ENCODE measurements at places on chromosomes 4 and X.

DNA sequence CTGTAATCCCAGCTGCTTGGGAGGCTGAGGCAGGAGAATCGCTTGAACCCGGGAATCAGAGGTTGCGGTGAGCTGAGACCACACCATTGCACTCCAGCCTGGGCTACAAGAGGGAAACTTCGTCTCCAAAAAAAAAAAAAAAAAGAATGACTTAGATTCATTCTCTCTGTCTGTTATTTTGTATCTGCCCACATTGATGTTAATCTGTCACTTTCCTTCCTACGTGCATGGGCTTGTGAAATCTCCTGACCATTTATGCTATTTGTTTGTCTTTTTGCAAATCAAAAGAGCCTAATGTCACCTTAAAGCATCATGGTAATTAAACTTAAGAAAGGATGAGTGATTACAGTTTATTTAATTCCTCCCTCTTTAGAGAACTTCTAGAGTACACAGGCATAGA, 27.4 kb downstream of the GAB1 start:
- no peak for DNase-seq

DNA sequence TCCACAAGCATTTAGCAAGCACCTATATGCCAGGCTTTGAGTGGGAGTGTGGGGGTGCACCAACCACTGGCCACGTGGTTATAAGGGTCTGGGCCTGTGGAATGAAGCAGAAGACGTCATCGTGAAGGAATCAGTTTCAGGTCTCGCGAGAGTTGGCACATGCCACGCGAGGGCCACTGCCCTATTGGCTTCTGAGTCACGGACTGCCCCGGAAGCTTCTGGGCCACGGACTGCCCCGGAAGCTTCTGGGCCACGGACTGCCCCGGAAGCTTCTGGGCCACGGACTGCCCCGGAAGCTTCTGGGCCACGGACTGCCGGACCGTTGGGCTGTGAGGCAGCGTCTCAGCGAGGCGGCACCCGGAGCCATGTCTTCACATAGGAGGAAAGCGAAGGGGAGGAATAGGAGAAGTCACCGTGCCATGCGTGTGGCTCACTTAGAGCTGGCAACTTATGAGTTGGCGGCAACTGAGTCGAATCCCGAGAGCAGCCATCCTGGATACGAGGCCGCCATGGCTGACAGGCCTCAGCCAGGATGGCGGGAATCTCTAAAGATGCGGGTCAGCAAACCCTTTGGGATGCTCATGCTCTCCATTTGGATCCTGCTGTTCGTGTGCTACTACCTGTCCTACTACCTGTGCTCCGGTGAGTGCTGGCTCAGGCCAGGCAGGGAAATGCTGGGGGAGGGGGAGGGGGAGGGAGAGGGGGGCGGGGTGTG, at the start of gene FMR1NB:
Gene FMR1NB, plus strand, starts transcription at position 300 of the 715 bp plus-strand sequence. Its CDS starts 66 bp downstream, at position 366.
- no peak for DNase-seq

- no peak for DNase-seq
Observed at GRCh38 chrX:38563030-38563429, 1.7 kb downstream of the TSPAN7 start.

GRCh38 chr4:11439836-11440235, 11.1 kb upstream of the HS3ST1 start:
- DNase-seq, result no peak

- no peak for DNase-seq
Observed at GRCh38 chr4:7183161-7183560, 9.2 kb upstream of the SORCS2 start.

- DNase-seq, result no peak
Observed at GRCh38 chr4:121737846-121738554, 27.0 kb downstream of the SMIM43 start.

GRCh38 chr4:126799416-126799815, 833.3 kb upstream of the INTU start:
- DNase-seq, result no peak

- DNase-seq, result no peak
Observed at GRCh38 chrX:148416142-148416541, 84.3 kb upstream of the AFF2 start.

DNA sequence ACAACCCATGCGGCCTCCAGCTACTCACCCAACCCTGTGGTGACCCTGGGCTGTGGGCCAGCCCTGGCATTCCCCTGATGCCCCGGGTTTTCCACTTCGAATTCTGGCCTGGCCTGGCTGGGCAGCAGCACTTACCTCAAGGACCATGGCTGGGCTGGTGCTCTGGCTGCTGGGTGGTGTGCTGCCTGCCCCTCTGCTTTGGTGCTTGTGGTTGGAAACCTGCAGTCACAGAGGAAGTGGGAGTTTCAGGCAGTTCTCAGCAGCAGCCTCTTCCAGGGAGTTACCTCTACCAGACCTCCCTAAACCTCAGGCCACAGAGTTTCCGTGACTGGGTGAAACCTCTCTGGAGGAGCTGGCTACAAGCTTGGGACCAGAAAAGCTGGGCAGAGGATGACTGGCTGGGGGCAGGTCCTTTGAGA, at the start of gene CXCR3:
Gene CXCR3, minus strand, starts transcription at position 209 of the 419 bp plus-strand sequence. Its CDS starts 62 bp downstream, at position 147.
- DNase-seq, result no peak

DNA sequence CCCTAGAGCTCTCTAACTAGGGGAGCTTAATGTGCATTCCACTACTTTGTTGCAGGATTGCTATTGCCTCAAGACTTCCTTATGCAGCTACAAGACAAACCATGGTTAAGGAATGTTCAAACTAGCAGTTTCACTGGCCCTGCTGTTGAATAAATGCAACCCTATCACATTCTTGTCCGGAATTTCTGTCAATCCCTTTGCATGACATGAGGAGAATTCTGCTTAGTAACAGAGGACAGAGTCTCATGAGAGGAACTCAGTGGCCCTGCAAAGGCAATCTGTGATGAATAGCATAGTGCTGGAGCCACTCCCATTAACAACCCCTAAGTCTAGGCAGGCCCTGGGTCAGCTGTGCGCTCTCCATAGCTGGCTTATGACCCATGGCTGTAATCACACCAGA, 30.7 kb upstream of the SGMS2 start:
- DNase-seq, result no peak

- no peak for DNase-seq
Observed at GRCh38 chr4:179762840-179763239, 2320.6 kb upstream of the AGA start.

GRCh38 chr4:8092282-8092681, 66.3 kb downstream of the ABLIM2 start:
- DNase-seq, result no peak

- no peak for DNase-seq
Observed at GRCh38 chrX:150268839-150269355, 94.2 kb upstream of the MAMLD1 start.

DNA sequence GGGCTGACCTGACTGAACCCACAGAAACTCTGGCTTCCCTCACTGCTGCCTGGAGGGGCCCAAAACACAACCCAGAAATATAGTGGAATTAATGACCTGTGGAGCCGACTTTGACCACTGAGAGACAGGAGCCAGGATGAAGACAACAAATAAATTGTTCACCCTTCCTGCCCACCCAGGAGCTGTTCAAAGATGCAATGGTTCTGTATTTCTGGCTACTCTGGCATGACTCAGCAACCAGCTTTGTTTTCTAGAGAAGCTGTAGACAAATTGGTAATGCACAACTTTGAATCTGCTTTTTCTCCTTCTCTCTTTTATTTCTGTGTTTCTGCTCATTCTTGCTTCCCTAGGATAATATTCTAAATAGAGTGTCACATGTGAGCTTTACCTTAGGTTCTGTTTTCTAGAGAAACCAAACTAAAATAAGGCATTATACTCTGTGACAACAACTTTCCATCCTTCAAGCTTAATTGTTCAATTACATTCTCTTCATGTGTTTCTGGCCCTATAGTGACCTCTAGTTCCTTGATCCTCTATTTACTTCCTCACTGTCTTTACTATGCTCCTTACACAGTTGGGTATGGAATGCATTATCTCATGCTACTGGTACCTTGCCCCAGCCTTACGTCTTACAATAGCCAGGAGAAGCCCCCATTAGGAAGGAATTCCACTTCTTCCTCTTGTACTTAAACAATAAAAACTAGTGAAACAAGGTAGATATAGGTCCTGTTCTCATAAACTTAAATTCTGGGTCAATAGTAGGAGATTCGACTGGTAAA, 6.5 kb upstream of the PRKG2 start:
- no peak for DNase-seq

DNA sequence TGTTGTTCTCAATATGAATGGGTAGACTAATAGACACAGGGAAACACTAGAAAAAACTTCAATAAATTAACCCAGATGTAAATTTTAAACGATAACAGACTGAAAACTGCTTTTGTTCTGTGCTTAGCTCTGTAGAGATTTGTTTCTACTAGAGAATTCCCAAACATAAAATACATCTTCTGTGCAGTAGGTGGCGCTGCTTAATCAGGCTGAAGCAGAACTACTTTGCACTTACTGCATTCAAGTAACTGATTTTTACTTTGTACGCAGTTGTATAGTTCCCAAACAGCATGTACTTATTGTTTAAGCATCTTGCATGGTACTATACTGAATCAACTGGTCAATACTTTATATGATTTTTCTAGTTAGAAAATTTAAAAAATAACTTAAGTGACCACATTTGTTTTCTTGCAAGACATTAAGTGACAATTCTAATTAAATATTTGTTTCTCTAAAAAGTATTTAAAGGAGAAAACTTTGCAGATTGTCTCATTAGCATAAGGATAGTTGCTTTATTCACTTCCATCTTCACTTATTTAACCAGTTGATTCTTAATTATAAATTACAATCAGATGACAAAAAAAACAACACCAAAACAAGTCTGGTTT, 490.6 kb downstream of the IL15 start:
- DNase-seq, result no peak

- DNase-seq, result no peak
Observed at GRCh38 chrX:68443155-68443868, 10.0 kb upstream of the OPHN1 start.

DNA sequence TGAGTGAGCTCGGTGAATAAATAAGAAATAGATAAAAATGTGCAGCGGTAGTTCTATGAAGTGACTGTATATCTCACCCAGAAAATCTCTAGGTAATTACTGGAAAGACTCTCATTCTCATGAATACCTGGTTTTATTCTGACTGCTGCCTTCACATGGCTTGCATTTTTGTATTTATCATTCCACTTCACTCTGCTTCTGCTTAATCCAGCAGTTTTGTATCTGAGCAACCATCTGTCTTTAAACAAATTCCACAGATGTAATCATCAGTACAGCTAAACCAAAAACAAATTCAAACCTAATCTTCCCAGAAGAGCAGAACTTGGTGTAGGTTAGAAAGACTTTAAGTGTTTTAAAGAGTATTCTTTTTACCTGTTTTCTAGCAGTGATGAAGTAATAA, 11.2 kb upstream of the ALB start:
- DNase-seq, result no peak

GRCh38 chrX:115639334-115639880, 78.4 kb downstream of the PLS3 start:
- DNase-seq, result no peak

GRCh38 chrX:43813898-43814297, 68.4 kb downstream of the MAOB start:
- no peak for DNase-seq

DNA sequence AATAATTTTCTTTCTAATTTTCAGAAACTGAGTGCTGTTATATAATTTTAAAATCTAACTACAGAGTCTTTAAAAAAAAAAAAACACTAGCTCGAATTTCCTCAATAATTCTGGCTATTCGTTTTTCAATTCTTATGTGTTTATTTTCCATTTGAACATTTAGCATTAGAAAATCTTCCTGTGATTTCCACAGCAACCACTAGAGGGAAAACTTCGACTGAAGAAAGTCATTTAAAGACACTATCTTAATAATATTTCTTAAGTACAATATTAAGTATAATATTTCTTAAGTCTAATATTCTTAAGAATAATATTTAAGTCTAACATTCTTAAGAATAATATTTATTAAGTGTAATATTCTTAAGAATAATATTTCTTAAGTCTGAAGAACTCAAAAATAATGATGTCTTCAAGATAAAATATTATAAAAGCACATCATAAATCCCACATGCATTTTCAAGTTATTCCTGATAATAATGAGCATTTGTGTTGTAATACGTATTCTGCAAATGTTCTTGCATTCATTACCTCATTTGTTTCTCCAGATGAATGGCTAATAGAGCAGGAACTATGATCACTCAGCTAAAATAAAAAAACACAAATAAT, 118.4 kb upstream of the WDR17 start:
- no peak for DNase-seq

- DNase-seq, result peak; percentile 98
Observed at GRCh38 chr4:19945979-19946380, 305.7 kb upstream of the SLIT2 start.

GRCh38 chrX:43405191-43405590, 250.9 kb upstream of the MAOA start:
- DNase-seq, result no peak
